ENCODE measurements at places on chromosomes 2 and 18. TPM values are rescaled to one million over a fixed set of nuclear protein-coding genes. Genes with fewer than 3 reads are reported as not detected.

OSR1 gene
- total RNA-seq, result not detected

DNA sequence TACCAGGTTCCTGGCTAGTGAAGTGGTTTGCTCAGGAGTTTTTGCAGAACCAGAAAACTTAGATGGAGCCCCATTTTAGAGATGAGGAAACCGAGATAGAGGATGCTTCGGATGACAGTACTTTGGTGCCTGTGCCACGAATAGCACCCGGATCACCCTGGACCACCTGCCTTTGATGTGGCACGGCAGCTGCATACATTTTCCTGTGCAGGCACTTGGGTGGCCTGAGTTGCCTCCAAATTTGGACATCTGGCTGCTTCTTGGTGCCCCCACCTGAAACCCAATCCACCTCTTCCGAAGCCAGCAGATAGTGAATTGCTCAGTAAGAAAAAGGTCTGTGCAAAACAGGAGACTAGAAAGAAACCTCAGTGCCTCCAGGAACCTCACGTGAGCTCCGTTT is 140.6 kb upstream of the ID2 start:
- DNase-seq, result no peak

DNA sequence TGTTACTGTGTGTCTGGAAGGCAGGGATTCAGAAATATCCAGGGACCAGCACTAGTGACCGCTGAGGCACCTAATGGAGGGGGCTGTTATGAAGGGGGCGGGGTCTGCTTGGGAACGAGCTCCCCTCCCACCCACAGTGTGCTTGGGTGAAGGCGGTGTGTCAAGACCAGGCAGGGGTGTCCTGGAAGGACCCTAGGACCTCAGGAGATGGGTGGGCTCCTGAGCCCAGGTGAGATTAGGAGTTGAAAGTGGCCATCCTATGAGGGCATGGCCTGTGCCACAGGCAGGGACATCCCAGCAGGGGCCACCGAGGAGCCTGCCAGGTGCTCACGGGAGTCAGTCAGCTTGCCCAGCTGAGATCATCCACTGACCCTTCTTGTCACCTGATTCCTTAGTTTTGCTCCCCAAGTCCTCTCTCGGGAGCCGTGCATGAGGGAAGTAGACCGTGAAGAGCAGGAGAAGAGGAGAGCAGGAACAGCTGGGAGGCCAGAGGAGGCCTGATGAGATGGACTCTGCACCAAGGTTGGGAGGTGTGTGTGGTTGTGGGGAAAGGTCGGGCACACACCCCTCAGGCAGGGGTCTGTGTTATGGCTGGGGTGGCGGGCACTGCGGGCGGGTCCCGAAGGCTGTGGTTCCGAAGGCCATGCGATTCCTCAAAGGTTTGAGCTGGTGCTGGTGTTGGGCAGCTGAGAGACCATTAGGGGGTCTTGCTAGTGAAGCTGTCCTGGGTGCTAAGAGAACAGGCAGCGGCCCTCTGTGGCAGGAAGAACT is 180.9 kb upstream of the HS6ST1 start:
- no peak for DNase-seq

GRCh38 chr2:119659601-119660342 is 19.2 kb upstream of the TMEM177 start:
- peak; percentile 57 for DNase-seq

ARL6IP6 gene
- 11.1 TPM for total RNA-seq

DSEL gene
- total RNA-seq, result 1.4 TPM

NEU2 gene
- not detected for total RNA-seq

- no peak for DNase-seq
Observed at GRCh38 chr18:5059696-5060032, 137.4 kb downstream of the AKAIN1 start.

ABCA12 gene
- total RNA-seq, result not detected

DNA sequence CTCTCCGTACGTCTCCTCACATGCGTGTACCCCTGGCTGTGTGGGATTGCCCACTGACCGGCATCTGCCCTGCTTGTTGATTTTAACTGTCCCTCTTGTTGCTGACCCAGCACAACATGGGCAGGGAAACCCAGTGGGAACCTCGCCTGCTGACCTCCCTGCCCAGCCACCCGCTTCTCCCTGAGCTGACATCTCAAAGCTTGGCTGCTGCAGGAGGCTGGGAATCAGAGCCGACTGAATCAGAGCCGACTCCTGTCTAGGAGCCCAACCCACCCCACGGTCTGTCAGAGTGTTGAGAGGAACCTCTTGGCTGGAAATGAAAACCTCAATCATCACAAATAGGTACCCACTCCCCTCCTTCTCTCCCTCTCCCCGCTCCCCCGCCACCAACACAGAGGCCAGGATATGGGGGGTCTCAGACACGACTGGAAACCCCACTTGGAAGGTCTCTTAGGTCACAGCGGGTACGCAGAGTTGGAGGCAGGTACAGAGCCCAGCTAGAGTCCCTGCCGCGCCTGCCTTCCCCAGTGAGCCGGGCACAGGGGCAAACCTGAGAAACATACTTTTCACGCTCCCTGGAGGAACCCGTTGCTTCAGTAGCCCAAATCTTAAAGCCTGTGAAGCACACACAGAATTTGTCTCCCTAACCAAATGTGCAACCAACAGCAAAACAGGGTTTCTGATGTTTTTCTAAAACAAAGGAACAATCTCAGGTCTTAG is 784 bp downstream of the EDAR start:
- no peak for DNase-seq

DNA sequence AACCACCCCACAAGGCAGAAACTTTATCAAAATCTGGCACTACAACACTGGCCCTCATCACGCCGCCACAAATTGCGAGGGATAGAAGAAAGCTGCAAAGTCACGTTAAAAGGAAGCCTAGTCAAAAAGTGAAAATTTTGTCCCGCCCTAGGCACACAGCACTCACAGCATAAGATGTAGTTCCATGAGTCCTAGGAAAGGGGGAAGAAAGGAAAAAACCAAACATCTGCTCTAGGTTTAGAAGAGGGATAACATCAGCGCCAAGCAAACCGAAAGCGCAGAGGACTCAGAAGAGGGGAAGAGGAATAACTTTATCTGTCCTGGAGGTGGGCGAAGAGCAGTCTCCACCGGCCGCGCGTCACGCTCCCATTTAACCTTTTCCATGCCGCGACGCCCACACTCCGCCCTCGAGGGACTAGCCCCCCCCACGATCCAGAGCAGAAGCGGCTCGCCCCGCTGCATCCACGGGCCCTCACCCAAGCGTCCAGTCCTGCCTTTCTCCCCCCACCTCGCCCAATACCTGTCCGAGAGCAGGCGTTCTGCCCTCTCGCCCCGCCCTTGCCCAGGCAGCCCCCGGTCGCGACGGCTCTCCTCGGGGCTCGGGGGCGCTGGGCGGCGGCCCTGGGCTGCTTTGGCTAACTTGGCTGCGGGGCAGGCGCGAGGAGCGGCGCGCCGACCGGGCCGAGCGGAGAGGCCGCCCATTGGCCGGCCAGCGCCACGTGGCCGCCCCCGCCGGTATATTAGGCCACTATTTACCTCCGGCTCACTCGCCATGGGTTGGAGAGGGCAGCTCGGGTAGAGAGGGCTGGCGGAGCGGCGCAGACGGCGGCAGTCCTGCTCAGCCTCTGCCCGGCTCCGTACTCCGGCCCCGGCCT is at the start of gene HOXD1:
HOXD1 (plus strand) TSS at position 770 of the 875 bp plus-strand sequence. CDS start 134 bp downstream, outside the sequence.
- DNase-seq, result peak; percentile 77

LYPD1 gene
- total RNA-seq, result 28.8 TPM

RELCH gene
- 31.0 TPM for total RNA-seq

DNA sequence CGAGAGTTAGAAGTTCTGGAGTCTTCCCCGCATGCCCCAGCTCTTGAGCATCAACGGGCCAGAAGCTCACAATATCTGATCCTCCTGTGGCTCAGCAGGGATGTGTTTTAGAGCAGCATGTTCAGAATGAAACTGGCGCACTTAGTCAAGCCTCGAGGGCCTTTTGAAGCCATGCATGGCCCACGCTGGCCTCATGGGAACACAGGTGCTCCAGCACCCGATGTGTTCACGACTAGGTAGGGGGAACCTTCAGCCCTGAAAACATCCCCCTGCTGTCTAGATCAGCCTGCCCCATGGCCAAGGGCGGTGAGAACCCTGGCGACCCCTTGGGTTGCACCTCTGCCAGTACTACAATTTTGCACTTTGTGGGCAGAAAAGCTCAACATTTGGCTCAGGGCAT is 32.8 kb downstream of the MSH6 start:
- no peak for DNase-seq

GRCh38 chr2:150293771-150294170 is 193.7 kb downstream of the RND3 start:
- no peak for DNase-seq

DNA sequence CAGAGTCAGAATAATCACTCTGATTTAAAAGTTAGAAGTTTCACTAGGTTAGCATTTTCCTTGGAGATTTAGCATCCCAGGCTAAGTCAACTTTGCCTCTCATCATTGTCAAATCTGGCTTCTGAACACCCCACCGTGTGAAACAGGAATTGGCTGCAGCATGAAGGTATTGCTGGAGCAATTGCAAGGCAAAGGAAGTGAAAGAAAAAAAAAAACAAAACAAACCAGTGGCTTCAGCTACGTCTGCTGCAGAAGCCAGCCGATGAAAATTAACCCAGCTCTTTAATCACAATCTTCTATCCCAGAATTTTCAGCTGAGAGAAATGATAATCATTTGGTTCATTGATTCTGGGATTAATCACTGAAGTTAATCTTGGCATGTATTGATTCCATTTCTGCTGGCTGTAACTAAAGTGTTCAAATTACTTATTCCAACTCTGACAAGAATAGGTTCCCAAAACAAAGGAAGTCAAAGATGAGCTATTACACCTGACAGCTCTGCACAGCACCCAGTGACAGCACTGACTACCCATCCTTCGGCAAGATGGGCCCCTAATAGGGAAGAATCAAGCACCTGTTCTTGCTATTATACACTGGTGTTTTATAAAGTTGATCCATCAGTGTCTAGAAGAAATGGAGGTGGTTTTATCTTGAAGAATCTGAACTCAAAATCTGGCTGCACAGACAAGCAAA is 42.7 kb upstream of the REG3G start:
- no peak for DNase-seq

DNA sequence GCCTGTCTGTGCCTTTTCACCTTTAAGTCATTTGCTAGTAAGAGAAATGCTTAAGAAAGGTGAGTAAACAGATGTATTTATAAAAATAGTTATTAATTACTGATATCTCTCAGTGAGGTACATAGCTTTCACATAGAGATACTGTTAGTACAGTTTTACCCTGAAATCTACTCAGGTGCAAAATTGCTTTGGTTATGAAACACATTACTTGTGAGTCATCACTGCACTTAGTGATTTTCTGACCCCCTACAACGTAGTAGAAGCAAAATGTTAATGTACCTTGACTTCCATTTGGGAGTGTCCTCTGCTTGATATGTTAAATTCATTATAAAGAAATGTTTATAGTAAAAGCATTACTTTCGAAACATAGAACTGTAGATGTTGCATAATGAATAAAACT is 6.5 kb downstream of the GLS start:
- no peak for DNase-seq

DNA sequence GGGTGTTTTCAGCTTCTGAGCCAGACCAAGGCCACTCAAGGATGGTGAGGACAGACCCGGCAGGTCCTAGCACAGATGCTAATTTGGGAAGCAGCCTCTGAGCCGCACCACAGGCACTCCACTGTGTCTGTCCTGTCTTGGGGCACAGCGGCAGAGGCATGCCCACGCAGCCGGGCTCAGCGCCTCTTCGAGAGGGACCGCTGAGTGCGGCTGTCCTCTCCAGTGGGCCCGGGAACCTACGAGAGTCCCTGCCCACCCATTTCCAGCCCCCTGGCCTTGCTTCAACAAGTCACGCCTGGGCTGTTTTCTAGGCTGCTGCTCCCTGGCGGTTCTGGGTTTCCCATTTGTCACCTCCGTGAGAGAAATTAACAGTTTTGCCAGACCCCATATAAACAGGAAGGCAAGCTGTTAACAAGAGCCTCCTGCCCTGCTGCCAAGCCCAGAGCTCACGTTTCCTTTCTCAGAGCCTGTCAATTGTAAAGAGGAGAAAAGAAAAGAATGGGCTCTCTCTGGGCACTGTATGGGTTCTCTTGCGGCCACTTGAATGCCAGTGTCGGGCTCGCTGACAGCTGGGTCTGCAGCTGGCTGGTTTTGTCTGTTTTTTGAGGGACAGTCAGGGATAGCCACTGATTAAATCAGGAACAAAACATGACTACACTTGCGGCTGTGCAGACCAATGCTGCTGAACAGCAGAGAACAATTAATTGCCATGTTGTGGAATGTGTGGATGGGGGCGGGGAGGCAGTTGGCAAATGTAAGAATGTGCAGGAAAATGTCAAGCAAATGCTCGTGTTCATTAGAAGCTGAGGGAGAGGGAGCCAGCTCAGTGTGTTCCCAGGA is 30.6 kb downstream of the TMEM17 start:
- no peak for DNase-seq

DNA sequence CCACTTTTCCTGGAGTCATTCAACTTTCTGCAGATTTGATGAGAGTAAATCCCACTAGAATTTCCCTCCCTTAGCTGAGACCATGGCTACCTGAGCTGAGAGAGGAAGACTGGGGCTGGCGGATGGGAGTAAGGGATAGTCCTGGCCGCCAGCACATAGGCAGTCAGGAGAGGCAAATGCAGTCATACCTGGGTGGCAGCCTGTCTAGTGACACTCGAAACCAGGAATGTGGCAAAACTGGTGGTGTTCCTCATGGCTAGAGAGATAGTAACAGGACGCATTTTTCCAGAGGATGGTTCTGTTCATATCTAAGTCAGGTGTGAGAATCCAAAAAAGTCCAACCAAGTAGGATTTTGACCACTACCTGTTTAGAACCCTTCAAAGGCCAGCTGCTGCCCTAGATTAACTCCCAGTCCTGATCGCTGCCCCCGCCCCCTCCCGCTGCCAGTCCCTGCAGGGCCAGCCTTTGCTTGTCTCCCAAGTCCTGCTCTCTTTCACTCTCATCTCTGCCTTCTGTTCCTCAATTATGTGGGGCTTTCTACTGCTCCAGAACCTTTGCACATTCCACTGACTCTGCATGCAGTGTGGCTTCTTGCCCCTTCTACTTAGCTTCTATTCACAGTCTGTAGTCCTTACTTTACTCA is 17.4 kb upstream of the SCG2 start:
- no peak for DNase-seq

PJVK gene
- total RNA-seq, result 0.56 TPM

GRCh38 chr2:151560289-151560688 is 150.6 kb downstream of the RIF1 start:
- peak; percentile 1 for DNase-seq

MYOM1 gene
- total RNA-seq, result 0.26 TPM

GRCh38 chr2:108460345-108461037 is 11.5 kb downstream of the GCC2 start:
- DNase-seq, result no peak

DNA sequence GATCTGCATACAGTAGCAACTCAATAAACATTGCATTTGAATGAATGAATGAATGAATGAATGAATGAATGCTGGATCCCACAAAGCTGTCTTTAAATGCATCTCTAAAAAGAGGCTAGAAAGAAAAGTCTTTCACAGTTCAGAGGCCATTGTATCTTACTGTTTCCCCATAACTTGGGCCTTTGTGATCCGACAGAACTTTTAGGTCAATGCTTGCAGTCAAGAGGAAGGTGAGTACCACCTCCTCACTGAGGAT is 119.9 kb upstream of the COPS8 start:
- no peak for DNase-seq

- DNase-seq, result no peak
Observed at GRCh38 chr2:23499439-23499838, 114.5 kb downstream of the KLHL29 start.

GRCh38 chr2:102446936-102447335 is 24.0 kb downstream of the IL18RAP start:
- no peak for DNase-seq

- no peak for DNase-seq
Observed at GRCh38 chr2:129895526-129896082, 83.9 kb upstream of the RAB6C start.

GKN1 gene
- not detected for total RNA-seq
